ENCODE measurements at places on chromosomes 7 and 10. TPM values are rescaled to one million over a fixed set of nuclear protein-coding genes. Genes with fewer than 3 reads are reported as not detected.
A peak's percentile ranks its signal among the peaks of the same experiment; 100 is the strongest.

DNA sequence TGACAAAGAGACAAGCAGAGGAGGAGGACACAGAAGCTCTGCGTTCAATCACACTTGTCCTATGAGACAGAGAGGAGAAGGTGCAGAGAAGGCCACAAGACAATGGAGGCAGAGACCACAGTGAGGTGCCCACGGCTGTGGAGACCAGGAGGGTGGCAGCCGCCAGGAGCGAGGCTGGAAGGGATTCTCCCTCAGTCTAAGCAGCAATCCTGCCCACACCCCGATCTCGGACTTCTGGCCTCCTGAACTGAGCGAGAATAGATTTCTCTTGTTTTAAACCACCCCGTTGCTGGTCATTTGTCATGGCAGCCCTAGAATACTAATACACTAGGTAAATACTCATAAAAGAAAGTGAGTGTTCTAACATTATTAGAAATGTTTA, 92.1 kb downstream of the CYTH3 start:
- DNase-seq = no peak

DNA sequence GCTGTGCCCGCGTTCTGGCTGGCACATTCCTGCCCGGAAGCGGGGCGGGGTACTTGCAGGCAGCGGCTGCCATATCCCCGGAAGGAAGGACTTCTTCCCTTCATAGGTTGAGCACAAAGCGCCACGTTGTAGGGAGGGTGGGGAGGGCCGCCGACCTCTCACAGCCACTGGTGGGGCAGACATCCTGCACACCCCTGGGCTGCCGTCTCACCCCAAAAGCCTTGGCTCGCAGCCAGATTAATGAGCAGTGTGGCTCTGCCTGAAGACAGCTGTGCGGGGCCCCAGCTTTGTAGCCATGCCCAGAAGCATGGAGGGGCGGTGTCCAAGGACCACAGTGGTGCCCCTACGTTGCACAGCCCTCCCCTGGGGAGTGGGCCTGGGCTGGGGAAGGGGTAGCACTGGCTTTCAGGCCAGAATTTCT, 54.3 kb upstream of the DPYSL4 start:
- no peak for DNase-seq

GRCh38 chr7:43849047-43849446, 20.3 kb downstream of the MRPS24 start:
- DNase-seq = no peak

GRCh38 chr7:70812511-70812910, 319.4 kb upstream of the GALNT17 start:
- no peak for DNase-seq

DNA sequence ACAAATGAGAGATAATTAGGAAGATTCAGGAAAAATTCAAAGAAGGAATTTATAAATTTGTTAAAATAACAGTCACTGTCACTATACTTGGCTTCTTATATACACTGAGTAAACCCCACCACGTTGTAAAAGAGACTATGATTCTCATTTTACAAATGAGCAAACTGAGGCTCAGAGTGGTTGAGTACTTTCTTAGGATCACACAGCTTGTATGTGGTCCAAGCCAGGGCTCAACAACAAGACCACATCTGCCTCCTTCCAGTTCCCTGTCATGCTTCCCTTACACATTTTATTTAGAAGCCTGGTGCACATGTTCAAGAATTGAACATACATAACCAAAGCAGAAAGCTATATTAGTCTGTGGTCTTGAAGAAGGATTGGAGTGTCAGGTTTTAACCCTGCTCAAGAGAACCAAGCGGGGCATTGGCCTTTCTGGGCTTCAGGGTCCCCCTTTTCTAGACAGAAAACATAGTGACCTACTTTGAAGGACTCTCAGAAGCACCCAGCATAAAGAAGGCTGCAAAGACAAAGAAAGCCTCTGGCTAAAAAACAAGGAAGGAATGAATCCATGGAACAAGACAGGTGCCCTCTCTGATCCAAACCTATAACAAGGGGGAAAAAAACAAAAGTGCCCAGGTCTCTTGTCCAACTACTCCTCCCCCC, 846 bp downstream of the MRLN start:
- DNase-seq = no peak

DNA sequence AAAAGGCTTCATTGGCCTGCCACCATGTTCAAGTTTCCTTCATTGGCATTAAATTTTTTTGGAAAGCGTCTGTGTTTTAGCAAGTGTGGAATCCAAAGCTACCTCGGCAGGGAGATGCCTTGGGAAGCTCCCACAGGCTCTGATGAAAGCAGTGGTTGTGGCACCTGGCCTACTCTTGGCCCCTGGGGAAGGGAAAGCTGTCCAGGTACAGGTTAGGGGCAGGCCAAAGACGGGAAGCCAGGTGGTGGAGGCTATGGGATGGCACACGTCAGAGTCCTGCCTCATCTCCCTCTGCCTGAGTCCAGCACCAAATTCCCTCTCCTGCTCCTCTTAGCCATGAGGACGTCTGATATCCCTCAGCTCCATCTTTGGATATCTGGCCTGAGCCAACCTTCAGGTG, 49.7 kb downstream of the C10orf120 start:
- no peak for DNase-seq

DNA sequence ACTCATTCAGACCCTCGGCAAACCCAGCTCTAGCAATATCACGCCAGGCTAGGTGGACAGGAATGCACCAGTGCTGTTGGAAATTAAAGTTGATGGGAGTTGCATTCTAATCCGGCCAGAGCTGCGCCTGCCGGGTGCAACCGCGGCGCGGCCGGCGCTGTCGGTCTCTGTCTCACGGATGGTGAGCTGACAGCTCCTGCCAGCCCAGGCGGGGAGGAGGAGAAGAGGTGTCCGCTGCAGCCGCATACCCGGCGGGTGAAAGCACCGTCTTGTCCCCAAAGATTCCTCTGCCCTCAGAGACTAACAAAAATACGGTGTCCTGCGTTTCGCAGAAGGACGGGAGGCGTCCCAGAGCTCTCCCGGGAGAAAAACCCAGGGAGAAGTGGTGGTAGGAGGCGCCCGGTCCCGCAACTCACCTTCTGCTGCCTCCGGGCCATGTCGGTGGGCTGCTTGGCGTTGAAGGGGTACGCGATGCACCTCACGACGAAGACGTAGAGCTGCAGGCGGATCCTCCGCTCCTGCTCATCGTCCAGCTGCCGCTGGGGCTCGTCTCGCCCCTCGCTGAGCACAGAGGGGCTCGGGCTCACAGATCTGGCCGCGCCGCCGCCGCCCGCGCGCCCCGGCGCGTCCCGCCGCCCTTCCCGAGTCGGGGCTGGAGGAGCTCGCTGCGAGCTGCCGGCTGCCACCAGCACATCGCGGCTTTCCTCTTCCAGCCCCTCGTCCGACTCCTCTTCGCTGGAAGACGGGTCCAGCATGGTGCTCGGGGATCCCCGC, 490 bp downstream of the CADPS2 start:
- no peak for DNase-seq

DNA sequence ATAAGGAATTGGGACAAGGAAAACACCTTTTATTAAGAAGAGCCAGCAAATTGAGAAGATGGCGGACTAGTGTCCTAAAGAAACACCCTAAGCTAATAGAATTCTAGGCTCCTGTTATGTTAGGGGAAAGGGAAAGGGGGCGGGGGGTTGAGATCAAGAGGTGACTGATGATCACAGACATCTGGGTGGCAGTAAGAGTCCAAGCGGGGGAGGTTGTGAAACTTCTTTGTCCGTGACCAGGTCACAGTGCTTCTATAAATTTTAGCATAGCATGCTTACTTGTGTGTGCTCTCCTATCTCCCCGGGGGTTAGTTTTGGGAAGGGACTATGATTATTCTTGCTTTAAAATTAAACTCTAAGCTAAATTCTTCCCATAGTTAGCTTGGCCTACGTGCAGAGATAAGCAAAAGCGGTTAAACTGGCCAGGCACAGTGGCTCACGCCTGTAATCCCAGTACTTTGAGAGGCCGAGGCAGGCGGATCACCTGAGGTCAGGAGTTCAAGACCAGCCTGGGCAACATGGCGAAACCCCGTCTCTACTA, 262.1 kb downstream of the SKIDA1 start:
- DNase-seq = no peak

DNA sequence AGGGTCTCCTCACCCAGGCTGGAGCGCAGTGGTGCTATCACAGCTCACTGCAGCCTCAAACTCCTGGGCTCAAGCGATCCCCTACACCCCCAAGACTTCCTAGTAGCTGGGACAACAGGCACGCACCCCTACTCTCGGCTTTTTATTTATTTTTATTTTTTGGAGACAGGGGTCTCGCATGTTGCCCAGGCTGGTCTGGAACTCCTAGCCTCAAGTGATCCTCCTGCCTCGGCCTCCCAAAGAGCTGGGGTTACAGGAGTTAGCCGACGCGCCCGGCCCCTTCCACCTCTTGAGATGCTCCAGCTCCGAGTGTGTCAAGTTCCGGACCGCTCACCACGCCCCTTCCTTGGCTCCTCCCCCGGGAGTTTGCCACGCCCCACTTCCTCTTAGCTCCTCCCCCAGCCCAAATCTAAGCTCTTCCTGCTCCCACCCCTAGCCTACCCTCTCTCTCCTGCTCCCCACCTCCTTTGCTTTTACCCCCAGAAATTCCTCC, 6.3 kb downstream of the NAT16 start:
- DNase-seq = no peak

- no peak for DNase-seq
Observed at GRCh38 chr7:158473221-158473620, 114.4 kb downstream of the PTPRN2 start.

DNA sequence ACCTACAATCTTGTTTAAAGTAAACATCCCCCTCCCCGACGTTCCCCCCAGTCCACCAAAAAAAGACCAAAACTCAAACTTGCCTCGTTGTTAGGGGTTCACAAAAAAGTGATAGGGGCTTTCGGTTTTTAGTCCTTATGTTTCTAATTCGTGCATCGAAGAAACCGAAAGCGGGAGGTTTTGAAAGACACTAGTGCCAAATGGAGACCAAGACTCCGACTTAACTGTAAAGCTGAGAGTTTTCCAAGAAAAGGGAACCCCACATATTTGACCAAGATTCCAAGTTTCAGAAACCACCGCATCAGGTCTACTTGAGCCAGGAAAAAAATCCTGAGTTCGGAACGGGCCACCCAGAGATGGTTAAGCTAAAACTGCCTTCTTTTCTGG, 534 bp downstream of the PSMA2 start:
- no peak for DNase-seq

DNA sequence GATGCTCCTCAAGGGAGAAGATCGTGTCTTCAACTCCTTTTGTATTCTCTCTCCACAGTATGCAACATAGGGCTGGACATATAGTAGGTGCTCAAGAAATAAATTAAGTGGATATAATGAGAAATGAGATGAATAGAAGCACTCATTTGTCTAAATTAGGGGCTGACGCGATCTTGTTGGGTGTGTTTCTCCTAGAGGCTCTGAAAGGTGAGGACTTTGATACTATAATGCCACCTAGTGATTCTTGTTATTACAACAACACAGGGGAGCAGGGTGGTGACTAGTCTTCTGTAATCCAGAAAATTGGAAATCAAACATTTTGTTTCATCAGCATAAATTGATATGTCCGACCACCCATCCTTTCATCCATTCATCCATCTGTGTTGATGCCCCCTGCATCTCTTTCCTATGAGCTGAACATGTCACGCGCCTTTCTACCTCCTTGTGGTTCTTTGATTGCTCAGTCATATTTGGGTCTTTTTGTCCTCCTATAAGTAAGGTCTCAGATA, 3.5 kb upstream of the CFAP58 start:
- DNase-seq = no peak

- DNase-seq = peak; percentile 19
Observed at GRCh38 chr7:135980665-135981180, 3.6 kb upstream of the MTPN start.

PRPF18 gene
- 29.4 TPM for total RNA-seq

CFAP69 gene
- total RNA-seq = 1.9 TPM

PPP1R17 gene
- not detected for total RNA-seq

CDH23 gene
- 0.04 TPM for total RNA-seq

TMEM140 gene
- 1.8 TPM for total RNA-seq

GUSB gene
- total RNA-seq = 18.8 TPM

ADAM8 gene
- 78.4 TPM for total RNA-seq

TEX36 gene
- not detected for total RNA-seq
